ENCODE measurements at places on chromosomes 6 and 20.

DNA sequence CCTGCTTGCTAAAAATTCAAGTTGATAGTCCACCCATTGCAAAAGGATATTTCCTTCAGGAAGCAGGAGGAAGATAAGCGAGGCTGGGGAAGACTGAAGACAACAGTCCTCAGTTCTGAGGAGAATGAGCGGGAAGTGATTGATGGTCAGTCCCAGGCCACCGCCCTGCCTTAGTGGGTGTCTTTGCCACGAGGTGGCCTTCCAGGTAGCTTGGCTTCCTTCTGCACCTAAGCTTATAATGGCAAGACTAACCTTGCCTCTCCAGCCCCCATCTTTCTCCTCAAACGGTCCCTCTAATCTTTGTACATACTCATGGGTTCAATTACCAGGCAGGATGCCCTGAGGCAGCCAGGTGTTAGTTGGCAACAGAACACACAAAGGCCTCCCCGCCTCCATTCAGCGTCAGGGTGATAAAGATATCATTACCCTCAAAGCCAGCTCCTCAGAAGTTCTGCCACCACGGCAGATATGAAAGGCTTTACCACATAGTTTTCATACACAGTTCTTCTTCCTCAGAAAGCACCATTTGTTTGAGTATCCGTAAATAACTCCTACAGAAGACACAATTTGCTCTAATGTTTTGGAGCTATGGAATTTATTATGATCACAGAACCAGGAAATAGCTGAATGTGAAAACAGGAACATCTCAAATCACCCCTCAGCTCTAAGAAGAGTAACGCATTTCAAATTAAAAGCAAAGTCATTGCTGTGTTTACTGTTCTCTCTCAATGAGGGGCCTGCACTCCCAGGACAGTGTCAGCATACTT, 249.4 kb downstream of the ATXN1 start:
- no peak for DNase-seq

DNA sequence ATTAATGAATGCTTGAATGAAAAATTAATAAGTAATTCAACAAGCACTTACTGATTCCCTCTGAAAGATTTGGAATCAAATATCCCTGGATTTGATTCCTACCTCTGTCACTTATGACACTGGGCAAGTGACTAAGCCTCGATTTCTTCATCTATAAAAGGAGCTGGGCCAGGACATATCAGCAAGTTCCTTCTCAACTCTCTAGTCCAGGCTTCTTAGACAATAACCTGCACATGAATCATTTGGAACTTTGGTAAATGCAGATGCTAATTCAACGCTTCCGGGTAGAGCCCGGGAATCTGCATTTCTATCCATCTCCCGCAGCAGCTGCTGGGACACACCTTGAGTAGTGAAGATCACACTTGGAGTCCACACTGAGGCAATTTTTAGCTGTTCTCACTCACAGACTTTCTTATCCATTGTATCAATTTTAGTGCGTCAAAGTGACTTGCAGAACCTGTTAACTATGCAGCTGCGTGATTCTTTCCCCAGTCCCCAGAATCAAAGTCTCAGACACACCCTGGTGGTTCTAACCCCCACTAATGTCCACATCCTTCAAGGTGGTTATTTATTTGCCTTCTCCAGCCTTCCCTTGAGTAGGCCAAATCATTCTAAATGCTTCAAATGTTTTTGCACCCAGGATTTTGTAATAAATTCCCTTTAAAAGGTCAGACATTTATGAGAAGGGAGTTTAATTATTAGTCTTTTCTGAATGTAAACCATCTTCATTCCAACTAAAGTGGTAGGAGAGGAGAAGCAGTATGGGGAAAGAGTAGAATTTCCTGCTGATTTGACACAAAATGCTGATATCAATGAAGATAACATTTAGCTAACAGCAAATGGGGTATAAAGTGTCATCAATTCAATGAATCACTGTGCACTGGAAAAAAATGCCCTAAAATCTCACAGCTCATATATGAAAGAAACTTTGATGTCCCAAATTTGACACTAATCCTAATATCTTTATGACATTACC, 26.0 kb upstream of the CCND3 start:
- no peak for DNase-seq

GRCh38 chr20:62089393-62089792, 23.7 kb upstream of the TAF4 start:
- no peak for DNase-seq

DNA sequence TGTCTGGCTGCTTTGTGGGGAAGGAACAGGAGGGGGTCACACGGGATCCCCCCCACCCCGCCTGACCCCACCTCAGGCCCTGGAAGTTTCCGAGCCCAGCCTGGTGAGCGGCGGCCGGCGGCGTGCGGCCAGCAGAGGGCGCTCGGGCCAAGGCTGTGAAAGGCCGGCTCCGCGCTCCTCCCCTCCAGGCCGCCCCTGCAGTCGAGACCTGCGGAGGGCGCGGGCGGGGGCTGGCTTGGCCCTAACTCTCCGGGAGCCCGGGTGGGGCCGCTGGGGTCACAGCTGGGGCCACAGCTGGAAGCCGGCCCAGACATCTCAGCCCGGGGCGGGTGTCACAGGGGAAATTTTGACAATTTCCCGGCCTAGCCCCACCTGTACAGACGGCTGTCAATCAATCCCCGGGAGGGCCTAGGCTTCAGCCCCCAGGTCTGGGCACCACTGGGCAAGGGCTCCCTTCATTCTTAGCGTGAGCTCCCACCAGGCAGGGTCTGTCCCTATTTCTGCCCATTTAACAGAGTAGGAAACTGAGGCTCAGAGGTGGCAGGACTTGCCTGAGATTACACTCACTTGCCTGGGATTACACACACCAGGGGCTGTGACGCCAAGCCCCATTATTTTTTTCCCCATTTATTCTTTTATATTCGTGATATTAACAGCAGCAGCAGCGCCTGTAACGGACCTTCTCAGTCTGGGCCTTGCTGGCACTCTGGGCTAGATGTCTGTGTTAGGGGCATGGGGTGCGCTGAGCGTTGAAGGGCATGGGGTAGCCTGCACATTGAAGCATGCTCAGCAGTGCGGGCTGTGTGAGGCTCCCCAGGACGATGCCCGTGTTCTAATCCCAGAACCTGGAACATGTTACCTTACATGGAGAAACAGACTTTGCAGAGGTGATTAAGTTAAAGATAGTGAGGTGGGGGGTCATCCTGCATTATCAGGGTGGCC, 23.0 kb downstream of the ZBP1 start:
- peak; percentile 3 for DNase-seq

DNA sequence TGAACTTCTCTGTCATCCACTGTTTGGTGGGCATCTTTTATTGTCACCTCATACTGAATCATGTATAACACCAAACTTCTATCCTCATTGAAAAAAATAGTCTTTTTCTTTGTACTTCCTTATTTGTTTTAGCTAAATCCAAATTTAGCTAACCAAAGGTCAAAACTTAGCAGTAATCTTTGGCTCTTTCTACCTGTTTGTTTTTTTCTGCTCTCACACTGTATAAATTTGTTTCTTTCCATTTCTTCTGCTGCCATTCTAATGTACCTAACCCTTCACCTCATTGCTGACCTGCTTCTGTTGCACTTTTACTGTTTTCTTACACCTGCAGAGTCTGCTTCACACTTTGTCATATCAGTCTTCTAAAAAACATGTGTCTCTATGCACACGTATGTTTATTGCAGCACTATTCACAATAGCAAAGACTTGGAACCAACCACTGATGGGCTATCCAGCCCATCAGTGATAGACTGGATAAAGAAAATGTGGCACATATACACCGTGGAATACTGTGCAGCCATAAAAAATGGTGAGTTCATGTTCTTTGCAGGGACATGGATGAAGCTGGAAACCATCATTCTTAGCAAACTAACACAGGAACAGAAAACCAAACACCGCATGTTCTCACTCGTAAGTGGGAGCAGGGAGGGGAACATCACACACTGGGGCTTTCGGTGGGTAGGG, 7.2 kb downstream of the ATRN start:
- no peak for DNase-seq

DNA sequence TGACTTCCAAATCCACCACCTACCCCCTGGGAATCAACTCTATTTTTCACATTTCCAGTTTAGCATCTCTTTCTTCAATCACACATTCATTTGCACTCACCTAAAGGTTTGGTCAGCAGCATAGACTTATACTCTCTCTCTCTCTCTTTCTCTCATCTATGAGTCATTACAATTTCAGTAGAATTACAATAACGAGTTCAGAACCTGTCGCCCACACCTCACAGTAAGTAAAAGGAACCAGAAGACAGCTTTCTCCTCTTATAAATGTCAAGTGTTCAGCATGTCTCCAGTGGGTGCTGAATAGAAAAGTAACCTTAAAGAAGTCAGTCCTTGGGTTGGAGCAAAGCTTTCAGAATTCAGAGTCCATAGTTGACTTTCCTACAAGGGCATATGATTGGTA, 1.1 kb upstream of the PHACTR1 start:
- no peak for DNase-seq

DNA sequence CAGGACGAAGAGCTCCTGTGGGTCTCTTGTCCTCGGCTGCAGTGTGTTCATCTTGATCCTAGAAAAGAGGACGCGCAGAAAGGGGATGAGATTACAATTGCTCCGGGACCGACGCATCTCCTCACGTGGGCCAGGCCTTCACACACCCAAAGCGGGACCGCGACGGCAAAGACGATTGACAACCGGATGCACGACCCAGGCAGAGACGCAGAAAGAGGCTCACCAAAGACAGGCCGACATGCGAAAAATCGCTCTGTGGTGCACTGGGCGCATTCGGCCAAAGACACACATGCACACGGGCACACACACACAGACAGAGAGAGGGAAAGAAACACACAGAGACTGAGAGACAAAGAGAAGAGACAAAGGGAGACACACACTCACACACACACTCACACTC, 1089.9 kb upstream of the DEFB115 start:
- no peak for DNase-seq

DNA sequence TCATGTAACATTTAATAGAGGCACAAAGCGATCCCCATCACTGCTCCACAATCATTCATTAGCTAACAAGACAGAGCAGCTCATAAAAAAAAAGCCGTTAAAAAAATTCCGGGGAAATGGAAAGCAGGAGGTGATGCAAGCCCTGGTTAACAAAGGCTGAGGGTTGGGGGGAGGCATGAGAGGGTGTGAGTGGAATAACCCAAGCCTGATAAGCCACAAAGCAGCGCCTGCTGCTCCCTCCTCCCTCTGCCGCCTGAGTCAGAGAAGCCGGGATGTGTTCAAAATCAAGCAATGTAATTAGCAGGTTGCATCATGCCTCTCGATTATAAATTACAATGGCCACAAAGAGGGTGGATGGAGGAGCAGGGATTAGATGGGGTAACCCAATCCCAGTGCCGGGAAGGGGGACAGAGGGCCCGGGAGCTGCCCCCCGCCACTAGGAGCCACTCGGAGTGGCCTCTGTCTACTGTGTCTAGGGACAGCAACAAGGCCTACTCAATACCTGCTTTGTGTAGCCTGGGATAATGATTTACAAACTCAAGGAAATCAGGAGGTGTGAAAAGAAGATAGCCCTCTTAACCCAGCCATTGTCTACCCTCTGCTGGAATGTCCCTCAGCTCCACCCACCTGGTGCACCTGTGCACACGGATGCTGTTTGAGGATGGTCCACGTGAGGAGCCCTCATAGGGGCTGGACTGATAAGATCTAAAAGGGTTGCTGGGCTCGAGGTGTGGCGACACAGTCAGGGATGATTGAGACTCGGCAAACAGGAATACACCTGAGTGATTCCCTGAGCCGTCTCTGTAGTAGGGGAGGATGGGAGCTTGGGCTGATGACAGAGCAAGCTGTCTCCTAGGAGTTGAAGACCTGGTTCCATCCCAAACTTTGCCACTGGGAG, 156.9 kb downstream of the VEGFA start:
- peak; percentile 88 for DNase-seq

- no peak for DNase-seq
These were observed 374.1 kb downstream of the BCKDHB start for GRCh38 chr6:80480421-80481157.

DNA sequence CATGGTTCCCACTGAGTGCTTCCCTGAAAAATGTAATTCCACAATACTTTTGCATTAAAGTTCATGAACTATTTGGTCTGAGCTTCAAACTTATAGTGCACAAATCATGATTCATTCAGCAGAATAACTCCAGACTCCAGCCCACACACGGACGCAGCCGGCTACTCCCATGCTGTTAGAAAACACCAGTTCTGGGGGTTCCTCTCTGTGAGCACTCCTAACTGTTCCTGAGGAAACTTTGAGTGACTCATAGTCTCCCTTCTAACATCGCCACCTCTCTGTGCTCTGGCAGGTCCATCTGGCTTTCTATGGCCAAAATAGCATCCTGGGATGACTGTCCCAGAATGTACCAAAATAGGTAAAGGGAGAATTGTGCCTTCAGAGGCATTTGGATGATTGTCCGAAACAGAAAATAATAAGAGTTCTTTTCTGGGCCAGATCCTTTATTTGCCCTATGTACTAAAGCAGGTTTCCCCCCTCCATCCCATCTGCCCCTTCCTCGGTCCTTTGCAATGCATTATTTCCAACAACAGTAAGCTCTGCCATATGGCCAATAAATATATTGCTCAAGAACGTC, 32.3 kb upstream of the LY86 start:
- DNase-seq, result no peak

DNA sequence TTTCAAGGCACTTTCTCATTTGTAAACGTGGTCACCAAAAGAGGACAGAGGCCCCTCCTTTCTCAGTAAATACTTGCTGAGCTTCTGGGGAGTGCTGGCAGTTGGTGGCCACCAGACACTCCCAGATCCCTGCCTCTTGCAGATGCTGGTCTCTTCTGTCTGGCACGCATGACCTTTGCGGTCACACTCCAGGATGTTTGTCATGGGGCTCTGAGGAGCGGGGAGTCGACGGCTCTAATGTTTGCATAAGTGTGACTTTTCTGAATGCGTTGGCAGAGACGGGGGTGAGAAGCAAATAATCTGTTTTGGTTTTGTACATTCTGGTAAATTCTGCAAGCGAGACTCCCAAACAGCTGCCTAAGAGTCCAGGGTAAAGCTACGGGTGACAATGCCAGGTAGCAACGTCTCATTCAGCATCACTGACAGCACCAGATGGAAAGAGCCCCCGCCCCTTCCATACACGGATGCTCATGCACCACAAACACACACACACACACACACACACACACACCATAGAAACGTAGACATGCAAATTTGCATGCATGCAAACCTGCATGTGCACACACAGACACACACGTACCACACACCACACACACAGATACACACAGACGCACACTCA, 101.1 kb downstream of the YTHDF1 start:
- DNase-seq, result no peak

GRCh38 chr6:90106449-90106848, 190.2 kb downstream of the BACH2 start:
- DNase-seq, result no peak

Data from NCI-H510A treated with DMSO at 0.1 percent for 48 hours (cell line).